ENCODE measurements at places on chromosomes 4 and X. TPM values are rescaled to one million over a fixed set of nuclear protein-coding genes. Genes with fewer than 3 reads are reported as not detected.

DNA sequence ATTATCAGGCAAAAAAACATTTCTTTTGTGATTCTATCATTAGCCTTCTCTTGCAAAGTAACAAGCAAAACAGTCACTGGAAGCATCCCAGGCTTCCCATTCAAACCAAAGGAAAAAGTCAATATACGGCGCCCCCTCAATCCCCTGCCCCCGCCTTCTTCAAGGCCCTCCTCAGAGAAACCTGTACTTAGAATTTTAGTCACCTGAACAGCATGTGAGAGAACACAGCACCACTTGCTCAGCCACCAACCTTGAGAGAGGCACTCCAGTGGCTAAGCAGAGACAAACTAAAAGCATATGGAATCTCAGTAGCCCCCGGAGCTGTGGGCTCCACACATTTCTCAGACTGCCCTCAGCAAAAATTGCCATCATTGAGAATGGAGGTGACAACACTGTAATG lies 25.2 kb downstream of the LEF1 start:
- no peak for DNase-seq

GRCh38 chr4:38856524-38857337 lies at the start of gene TLR6:
TSS of gene TLR6 (minus strand) at chr4:38856817. CDS start at chr4:38829473, 27,344 bp downstream.
- DNase-seq = no peak

GRCh38 chrX:42930951-42931350 lies 153.0 kb upstream of the PPP1R2C start:
- DNase-seq = no peak

DNA sequence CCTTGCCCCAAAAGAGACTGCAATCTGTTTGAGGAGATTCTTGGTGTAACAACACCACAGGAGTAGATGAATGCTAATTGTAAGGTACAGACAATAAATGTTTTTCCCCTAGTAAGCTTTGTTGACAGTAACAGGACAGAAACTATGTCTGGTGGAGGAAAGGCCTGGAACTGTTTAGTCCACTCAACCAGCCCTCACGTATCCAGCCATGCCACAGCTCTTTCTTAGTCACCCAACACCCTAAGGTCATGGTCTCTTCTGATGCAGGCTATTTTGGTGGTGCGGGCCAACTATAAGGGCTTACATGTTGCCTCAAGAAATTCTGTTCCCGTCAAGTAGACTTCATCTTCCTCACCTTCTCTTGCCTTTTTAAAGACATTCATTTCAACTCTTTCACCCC lies 75.9 kb upstream of the GAB1 start:
- DNase-seq = no peak

- no peak for DNase-seq
These were observed 67.0 kb downstream of the SEL1L3 start for GRCh38 chr4:25795566-25796454.

GRCh38 chr4:55291227-55291640 lies 54.8 kb upstream of the SRD5A3 start:
- DNase-seq = no peak

- no peak for DNase-seq
These were observed 45.1 kb upstream of the PPARGC1A start for GRCh38 chr4:23934915-23935314.

GRCh38 chrX:9392445-9392844 lies 72.4 kb upstream of the TBL1X start:
- DNase-seq = no peak

DNA sequence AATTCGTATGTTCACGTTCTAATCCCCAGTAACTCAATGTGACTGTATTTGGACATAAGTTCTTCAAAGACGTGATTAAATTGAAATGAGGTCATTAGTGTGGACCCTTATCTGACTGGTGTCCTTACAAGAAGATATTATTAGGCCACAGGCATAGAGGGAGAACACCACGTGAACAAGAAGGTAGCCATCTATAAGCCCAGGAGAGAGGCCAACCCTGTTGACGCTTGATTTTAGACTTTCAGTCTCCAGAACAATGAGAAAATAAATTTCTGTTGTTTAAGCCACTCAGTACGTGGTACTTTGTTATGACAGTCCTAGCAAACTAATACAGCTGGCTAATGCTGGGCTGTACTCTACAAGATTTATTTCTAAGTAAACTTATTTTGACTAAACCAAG lies 1.5 kb upstream of the EIF1AX start:
- no peak for DNase-seq

- no peak for DNase-seq
These were observed 92.8 kb downstream of the TAB3 start for GRCh38 chrX:30795981-30796958.

DNA sequence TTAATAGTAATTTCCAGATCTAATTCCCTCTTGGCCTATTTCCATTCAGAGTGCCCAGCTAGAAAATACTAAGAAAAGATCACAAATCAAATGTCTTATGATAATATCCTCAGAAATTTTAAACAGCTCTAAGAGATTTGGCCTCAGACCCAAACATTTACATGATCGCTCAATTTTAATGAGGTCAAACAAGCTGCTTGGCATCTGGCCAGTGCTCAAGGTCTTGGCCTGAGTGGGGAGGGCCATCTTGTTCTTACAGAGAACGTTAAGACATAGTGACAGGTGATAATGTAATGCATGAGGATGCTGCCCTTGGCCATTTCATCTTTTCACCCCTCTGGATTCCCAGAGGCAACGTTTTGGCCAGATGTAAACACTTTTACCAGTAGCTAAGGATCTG lies 159.2 kb upstream of the SLC7A11 start:
- no peak for DNase-seq

DNA sequence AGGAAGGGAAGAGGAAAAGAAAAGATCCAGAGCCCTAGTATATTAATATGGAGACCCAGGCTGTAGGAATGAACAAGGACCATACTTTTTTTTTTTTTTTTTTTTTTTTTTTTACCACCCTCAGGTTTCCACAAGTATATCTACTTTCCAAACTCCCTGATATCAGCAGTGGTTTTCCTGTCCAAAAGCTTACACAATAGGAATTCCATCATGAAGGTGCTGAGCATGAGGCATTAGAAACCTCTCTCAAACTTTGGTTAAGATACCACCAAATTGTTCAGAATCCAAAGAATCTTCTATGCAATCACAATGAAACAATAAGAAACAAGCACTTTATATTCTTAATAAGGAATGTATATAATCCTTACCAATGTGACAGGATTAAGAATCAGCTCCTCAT lies 26.5 kb downstream of the RPS6KA3 start:
- no peak for DNase-seq

GRCh38 chr4:140811429-140811828 lies 55.2 kb upstream of the TBC1D9 start:
- DNase-seq = no peak

DNA sequence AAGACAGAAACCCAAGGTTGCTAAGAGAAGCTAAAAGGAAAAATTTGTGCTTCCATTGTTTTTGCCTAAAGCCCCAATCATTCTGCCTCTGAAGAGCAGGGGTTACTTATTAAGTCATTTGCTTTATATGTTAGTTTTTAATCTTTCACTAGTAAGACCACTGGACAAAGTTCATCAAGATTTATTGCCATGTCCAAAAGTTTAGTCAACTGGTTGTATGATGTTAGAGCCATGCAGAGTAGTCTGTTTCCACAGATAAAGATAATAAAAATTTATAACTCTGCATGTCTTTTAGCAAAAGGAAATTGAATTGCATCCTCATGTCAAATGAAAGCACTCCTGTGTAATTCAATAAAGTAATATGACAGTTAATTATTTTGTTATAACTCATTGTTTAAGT lies 75.8 kb upstream of the PRKG2 start:
- DNase-seq = no peak

DNA sequence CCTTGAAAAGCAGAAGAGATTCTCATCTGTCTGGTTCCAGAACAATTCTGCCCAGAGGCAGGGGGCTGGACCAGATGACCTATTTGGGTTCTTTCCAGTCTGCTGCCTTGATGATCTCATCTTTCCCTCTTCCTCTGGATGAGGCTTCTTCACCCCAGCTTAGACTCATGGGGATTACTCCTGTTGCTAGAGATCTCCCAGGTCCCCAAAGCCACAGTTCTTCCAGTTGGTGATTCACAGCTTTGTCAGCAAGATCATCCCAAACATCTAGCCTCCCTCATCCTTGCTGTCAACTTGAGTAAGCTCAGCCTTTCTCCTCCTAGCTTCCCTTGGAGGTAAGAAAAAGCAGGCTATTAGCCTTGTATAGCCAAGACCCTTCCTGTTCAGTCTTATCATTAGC lies 64.2 kb upstream of the PJA1 start:
- no peak for DNase-seq

DNA sequence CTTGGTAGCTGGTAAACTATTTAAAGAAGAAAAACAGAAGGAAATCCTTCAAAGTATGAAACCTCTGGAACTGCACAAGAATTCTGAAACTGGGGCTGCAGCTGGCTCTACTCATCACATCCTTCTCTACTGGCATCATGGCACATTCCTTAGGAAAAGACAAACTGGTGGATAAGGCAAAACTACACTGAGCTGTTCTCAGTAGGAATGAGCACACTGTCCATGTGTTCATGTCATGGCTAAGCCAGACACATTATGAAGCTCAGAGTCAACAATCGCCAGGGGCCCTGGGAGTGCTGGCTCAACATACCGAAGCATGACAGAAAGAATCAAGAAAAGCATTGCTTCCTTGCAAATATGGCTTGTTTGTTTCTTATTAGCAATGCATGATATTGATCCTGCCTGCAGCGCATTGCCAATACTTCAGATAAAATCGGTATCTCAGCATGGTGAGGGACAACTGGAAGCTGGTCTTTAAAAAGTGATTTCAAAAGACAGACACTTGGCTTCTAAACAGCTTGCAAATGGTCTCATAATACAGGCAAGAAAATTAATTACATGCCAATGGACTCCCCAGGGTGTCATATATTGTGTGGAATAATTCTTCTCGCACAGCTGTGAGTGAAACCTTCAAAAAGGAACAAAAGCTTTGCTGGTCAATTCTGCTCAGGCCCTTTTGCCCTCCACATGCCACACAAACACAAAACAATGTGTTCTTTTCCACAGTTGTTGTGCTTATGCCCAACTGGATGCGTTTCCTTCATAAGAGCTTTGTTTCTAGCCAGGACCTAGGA lies 300.2 kb upstream of the VCX start:
- DNase-seq = no peak

DNA sequence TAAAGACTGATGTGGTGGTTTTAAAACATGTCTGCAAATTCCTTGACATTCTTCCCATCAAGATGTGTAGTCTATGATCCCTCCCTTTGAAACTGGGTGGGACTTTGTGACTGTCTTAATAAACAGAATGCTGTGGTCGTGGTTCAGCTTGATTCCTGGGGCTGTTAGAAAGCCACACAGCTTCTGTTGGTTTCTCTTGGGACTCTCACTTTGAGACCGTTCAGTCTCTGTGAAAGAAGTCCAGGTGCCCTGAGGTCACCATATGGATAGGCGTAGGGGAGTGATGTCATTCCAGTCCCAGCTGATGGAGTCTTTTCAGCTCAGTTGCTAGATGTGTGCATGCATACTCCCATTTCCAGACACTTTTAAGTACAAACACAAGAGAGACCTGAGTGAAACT lies 216.6 kb downstream of the KDR start:
- DNase-seq = no peak

DNA sequence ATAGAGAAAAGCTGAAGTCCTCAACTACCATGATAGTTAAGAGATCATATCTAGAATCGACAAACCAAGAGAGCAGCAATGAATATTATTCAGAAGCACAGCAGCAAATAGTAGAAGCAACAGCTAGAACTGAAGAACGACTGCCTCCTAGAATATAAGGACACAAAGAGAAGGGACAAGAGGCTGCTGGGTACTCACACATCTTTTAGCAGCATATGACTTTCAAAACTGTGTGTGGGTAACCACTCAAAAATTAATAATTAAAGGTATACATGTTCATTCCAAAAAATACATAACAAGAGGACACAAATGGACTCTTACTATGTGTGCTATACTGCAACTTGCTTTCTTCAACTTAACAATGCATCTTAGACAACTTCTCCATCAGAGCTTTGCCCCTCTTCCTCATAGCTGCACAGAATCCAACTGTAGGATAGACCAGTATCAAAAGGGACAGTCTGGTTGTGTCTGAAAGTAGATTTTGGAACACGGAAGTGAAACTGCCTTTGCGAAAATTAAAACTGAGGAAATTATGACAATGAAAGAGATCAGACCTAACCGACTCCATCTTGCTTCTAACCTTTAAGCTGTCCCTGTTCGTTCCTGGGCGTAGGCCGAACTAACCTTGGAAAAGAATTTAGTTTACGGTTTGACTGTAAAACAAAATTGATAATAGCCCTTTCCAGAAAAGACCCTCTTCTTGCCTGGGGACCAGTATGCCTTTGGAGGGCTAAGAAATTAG lies 125.7 kb downstream of the SH3KBP1 start:
- DNase-seq = no peak

DNA sequence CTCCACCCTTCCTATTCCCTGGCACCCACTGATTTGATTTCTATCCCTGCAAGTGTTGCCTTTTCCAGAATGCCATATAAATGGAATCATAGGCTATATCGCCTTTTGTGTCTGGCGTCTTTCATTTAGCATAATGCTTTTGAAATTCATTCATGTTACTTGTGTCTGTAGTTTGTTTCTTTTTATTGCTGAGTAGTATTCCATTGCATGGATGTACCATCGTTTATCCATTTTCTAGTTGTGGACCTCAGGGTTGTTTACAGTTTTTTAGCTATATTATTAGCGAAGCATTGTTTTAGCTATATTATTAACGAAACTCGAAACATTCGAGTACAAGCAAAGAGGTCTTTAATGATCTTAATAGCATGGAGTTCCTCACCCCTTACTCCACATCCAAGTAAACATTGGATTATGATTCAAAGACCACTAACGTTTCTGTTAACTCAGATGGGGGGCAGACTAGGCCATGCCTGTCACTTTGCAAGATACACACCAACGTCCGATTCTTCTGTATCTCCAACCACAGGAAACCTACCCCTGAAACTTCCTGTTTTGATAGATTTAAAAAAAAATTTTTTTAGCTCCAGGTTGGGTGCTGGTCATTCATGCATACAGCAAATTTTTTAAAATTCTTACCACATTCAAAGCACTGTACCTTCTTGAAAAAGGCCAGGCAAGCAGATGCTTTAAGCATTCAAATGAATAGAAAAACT lies 1.1 kb downstream of the DCK start:
- DNase-seq = no peak

DNA sequence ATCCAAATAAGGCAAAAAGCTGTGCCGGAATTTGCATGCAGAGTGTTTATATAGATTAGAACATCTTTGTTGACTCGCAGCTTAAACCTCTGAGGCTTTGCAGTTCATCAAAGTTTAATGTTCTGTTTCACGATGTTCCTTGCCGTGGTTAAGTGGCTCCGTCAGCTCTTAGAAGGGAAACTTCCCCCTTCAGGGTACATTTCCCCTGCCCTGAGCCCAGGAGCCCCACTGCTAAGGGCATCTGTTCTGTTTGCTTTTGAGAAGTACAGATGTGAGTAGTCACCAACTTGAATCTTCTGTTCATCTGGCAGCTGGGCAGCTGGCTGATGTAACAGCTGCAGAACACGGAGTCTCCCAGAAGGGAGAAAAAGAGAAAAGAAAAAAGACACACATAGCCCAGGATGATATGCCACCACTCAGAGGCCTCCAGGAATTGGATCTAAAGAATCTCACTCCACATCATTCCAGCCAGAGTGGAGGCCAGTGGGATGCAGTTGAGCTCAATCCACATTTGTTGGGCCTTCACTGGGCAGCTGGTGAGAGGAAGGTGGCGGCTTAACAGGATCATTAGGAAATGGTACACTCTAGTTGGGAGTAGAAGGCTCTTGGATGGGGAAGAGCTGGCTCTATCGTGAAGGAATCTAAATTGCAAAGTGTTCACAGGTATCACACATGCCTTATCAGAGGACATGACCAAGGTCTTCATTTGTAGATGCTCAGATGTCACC lies 178.7 kb upstream of the RBPJ start:
- no peak for DNase-seq

Gene LEF1
- total RNA-seq = 438 TPM

Gene ETDA
- not detected for total RNA-seq

Gene NRK
- not detected for total RNA-seq

Gene VEGFD
- total RNA-seq = not detected

Gene PRKG2
- total RNA-seq = 0.27 TPM
